ENCODE measurements at places on chromosomes 1 and 21.
A peak's percentile ranks its signal among the peaks of the same experiment; 100 is the strongest.

DNA sequence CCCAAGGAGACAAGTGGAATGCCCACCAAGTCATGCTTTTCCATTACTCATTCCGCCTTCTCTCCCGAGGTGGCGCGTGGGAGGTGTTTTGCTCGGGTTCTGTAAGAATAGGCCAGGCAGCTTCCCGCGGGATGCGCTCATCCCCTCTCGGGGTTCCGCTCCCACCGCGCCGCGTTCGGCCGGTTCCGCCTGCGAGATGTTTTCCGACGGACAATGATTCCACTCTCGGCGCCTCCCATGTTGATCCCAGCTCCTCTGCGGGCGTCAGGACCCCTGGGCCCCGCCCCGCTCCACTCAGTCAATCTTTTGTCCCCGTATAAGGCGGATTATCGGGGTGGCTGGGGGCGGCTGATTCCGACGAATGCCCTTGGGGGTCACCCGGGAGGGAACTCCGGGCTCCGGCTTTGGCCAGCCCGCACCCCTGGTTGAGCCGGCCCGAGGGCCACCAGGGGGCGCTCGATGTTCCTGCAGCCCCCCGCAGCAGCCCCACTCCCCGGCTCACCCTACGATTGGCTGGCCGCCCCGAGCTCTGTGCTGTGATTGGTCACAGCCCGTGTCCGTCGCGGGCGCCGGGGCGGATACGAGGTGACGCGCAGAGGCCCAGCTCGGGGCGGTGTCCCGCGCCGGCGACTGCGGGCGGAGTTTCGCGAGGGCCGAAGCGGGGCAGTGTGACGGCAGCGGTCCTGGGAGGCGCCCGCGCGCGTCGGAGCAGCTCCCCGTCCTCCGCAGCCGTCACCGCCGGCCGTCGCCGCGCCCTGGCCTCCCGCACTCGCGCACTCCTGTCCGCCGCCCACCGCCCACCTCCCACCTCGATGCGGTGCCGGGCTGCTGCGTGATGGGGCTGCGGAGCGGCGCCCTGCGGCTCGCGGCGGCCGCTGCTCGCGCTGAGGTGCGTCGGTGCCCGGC is at the start of gene KIF1B:
Gene KIF1B (plus strand): TSS at position 666 of the 906 bp plus-strand sequence. CDS start 21,759 bp downstream, outside the sequence.
- DNase-seq: peak; percentile 98

- DNase-seq: no peak
Measured at GRCh38 chr1:68204977-68205630, 27.2 kb downstream of the WLS start.

DNA sequence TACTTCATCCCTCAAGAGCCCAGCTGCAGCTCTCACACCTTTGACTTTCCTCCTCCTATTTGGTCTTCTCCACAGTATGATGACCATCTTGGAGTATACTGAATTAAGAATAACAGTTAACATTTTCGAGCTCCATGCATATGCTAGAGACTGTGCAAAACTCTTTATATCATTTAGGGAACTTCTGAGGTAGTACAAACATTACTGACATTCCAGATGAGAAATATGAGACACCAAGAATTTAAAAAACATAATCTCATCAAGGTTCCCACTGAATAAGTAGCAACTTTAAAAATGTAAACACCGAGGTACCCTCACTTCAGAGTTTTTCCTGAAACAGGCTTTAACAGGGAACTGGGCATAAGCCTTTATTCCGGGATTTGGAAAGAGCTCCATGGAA is 22.7 kb downstream of the FMO3 start:
- DNase-seq: no peak

GRCh38 chr1:90851711-90852050 is 134.6 kb upstream of the BARHL2 start:
- no peak for DNase-seq

GRCh38 chr1:28056129-28056925 is 32.1 kb downstream of the EYA3 start:
- no peak for DNase-seq

GRCh38 chr1:38173157-38173831 is 126.7 kb upstream of the POU3F1 start:
- no peak for DNase-seq

DNA sequence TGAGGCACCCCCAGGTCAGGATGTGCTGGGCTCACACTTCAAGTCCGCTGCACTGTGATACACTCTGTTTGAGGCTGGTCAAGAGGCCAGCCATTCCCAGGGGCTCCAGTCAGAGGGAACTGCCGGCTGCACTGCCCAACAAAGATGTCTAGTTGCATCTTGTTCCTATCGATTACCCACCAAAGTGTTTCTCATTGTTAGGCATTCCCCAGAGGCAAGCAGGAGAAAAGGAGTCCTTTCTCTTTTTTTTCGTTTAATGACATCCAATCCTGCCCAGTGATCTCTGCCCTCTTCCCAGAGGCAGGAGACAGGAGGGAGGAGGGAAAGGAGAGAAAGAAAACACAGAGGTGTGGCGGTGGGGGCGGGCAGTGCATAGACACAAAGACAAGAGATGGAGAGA is 150.4 kb downstream of the OMA1 start:
- DNase-seq: no peak

- DNase-seq: peak; percentile 91
Measured at GRCh38 chr1:109821221-109821669, 57.5 kb upstream of the EPS8L3 start.

GRCh38 chr1:19429611-19430010 is 55.7 kb downstream of the CAPZB start:
- DNase-seq: no peak

GRCh38 chr21:36323032-36323431 is 3.0 kb downstream of the MORC3 start:
- DNase-seq: no peak

GRCh38 chr1:3453891-3454810 is at the start of gene ARHGEF16:
Gene ARHGEF16 (plus strand): TSS chr1:3454665. CDS start chr1:3463085, 8,420 bp downstream.
- peak; percentile 20 for DNase-seq

DNA sequence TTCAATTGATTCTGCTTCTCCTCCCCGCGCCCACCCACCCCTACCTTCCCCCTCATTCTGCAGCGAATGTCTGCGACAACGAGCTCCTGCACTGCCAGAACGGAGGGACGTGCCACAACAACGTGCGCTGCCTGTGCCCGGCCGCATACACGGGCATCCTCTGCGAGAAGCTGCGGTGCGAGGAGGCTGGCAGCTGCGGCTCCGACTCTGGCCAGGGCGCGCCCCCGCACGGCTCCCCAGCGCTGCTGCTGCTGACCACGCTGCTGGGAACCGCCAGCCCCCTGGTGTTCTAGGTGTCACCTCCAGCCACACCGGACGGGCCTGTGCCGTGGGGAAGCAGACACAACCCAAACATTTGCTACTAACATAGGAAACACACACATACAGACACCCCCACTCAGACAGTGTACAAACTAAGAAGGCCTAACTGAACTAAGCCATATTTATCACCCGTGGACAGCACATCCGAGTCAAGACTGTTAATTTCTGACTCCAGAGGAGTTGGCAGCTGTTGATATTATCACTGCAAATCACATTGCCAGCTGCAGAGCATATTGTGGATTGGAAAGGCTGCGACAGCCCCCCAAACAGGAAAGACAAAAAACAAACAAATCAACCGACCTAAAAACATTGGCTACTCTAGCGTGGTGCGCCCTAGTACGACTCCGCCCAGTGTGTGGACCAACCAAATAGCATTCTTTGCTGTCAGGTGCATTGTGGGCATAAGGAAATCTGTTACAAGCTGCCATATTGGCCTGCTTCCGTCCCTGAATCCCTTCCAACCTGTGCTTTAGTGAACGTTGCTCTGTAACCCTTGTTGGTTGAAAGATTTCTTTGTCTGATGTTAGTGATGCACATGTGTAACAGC is 339.9 kb downstream of the NTNG1 start:
- no peak for DNase-seq

DNA sequence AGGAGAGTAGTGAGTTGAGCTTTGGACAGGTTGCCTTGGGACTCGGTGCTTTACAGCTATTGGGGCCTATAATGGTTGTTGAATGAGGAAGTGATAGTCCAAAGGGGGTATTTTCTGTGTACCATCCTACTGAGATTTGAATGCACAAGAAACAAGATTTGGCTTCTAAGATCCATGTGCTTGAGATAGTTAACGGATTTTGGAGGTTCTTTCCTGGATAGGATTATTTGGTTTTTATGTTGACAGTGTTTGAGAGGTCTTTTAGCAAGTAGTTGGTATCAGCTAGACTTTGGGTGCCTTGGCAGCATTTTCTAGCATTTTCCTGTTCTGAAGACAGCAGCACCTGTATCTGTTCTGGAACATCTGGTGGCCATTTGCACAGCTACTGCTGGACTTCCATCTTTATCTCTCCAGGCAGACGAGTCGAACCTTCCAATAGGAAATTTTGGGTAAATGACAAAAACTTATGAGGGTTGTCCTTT is 3.6 kb upstream of the SCAF4 start:
- no peak for DNase-seq

- DNase-seq: no peak
Measured at GRCh38 chr1:110242731-110243130, 32.6 kb downstream of the KCNC4 start.

- DNase-seq: no peak
Measured at GRCh38 chr1:216054600-216054999, 368.6 kb downstream of the USH2A start.

DNA sequence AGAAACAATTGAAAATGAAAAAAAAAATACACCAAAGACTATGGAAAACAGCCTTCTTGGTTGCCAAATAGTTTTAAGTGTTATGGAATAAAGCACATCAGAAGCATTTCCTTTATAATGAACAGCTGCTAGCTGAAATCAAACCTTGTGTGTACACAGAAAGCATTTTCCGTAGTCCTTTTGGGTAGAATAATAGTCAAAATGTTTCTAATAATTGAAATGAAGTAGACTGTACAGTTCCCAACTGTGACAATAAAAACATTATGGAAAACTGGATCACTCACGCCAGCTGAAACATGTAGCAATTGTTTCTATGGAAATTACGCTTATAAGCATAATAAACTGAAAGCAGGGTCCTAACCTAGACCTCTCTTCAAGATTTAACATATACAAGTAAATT is 856.3 kb upstream of the B3GALT2 start:
- DNase-seq: no peak

- DNase-seq: no peak
Measured at GRCh38 chr1:43346636-43347035, 9.0 kb downstream of the MPL start.

- no peak for DNase-seq
Measured at GRCh38 chr21:25925064-25925800, 190.5 kb downstream of the GABPA start.

DNA sequence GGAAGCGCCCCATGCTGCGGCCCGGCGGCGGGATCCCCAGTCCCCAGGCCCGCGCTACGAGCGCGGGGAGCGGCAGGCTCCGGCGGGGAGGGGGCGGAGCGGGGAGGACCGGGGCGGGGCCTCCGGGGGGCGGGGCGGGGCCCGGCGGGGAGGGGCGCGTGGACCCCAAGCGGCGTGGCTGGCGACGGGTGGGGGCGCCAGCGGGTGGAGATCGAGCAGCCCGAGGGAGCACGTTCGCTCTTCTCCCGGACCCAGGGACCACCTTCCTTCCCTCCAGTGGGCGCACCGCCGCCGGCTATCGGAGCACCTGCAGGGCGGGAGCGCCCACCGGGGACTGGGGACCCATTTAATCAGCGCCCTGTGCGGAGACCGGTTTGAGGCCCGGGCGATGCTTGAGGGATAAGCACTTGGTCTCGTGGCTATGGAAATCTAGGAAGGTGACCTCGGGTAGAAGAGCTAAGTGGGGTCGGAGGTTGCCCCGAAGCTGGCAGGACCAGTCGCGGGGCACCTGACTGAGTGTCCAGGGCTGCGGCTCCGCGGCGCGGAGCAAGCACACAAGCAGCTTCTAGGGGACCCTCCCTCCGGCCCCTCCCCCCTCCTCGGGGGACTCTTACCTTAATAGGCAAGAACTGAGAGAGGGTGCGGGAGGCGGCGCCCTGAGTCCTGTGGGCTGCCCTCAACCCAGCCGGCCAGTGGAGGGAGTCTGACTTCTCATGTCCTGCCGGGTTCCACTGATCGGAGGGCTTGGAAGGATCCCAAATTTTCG is at the start of gene TSPAN2:
Gene TSPAN2 (minus strand): TSS at position 84 of the 766 bp plus-strand sequence. CDS start 71 bp downstream, at position 13.
- no peak for DNase-seq

- no peak for DNase-seq
Measured at GRCh38 chr21:15776818-15777217, 47.0 kb downstream of the USP25 start.

DNA sequence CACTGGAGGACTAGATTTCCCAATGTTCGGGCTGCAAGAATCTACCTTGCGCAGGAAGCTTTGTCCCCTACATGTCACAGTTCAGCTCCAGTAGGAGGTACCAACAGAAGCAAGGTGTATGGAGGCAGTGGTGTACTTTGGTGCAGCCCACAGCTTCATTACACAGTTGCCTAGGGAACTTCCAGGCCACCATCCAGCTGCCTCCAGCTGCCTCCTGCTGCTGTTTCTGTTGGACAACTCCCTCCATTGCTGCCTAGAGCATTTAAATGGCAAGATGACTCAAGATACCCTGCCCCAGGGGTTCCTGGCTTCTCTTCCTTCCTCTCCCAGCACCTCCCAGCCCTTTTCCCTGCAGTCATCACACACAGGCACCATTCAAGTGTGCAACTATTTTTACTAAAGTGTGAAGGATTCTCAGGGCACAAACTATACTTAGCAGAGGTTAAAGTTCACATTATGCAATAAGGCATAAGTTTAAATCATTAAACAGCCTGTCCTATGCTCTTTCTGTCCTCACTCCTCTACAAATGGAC is 39.0 kb upstream of the ATP1A1 start:
- peak; percentile 58 for DNase-seq

DNA sequence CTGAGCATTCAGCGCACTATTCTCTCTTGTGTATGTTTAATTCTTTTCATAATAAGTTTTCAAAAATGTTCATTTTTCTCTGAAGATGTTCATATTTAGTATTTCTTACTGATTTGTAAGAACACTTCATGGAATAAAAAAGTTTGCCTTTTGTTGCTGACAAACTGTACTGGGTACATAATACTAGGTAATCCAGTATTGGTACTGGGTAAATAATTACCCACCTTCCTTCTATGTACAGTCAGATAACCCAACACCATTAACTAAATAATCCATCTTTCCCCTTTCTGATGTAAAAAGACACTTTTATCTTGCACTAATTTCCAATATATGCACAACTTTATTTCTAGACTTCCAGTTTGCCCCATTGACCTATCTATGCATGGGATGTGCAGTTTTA is 23.9 kb downstream of the APP start:
- no peak for DNase-seq

DNA sequence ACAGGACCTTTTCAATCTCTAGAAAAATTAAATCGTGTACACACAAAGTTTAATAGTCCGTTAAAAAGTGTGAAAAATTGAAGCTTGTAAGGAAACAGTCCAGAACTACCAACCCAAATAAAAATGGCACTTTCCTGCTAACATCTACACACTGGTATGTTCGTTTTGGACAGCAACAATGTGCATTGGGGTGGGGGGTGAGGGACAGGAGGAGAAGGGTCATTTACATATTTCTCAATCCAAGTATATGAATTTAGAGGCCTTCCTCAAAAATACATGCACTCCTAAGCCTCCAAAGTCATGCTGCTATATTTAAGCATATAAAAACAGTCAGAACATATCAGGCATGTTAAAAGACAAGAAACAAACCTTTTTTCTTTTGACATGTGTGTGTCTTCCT is 2.5 kb downstream of the PPP1R15B start:
- peak; percentile 33 for DNase-seq

DNA sequence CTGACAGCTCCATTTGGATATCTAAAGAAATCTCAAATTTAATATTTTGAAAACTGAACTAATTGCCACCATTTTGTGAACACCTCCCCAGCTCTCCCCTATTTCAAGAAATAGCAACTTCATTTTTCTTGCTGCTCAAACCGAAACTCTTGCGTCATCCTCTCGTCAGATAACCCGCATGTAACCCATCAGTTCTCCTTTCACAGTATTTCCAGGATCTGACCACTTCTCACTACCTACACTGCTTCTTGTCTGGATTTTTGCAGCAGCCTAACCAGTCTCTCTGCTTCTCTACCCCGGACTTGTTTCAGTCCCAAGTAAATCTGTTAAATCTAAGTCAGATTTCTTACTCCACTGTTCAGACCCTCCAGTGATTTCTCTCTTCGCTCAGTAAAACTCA is 75.6 kb downstream of the MTR start:
- DNase-seq: no peak

Measured in fibroblast of pulmonary artery (primary cell).